ENCODE measurements at places on chromosomes 1 and 21.

GRCh38 chr1:14679027-14679688 lies 80.7 kb downstream of the KAZN start:
- no peak for DNase-seq

DNA sequence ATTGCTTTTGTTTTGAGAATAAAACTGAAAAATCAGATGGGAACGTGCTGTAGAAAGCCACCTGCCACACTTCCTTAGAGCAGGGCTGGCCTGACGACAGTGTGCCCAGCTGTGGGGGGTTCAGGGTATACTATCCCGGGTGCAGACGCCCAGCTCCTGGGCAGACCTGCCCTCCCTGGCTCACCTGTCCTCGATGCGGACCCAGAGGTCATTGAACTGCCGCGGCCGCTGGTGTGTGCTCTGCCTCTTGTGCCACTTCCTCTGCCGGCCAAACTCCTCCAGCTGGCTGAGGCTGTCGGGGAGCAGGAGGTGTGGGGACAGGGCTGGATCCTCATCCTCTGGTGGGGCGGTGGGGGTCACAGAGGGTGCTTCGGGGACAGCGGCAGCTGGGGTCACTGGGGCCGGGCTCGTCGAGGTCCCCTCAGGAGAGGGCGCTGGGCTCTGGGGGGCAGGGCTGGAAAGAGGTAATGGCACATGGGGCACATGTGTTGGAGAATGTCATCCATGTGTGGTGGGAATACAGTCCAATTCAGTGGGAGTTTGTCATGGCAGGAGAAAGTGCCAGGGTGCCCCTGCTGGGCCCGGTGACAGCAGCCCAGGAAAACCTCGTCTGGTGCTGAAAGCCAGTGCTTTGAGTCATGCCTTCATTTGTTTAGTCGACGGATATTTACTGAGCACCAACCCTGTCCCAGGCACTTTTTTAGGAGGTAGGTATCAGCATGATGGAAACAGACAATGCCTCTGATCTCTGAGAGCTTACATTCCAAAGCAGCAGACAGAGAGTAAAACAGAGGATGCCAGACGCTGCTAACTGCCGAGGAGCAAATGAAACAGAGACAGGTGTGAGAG lies 222.0 kb downstream of the TRABD2B start:
- peak; percentile 57 for DNase-seq

DNA sequence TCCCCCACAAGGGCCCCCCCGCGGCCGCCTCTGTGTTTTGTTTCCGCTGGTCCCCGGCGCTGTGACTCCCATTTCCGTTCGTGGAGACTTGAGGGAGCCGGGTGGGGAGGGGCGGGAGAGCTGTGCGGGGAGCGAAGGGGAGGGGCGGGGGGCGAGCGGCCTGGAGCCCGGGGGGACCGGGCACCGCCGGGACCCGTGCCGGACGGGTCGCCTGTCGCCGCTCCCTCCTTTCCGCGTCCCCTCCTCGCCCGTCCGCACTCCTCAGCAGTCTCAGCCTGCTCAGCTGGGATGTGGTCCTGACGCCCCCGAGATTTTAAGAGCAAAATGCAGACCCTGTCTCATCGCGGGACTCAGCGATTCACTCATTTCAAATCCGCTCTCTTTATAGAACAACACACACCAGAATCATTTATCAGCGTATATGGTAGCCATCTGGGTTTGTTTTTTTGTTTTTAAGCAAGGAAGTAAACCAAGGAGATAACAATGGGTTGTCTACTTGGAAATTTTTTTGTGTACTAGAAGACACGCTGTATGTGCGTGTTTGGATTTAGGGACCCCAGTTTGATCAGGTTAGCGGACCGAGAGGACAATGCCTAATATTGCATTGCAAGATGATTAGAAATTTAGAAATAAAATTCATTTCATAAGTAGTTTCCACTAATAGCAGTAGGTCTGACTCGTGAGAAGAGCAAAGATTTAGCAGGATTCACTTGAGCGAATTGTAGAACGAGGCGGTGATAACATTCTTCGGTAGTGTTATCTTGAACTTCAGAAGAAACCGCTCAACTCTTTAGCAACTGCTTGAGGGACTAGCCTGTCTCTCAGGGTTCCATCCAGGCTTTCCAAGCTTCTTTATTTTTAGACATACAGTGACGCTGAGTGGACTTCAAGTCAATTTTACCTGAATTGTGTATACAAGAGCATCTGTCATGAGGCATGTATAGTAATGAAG lies 1.1 kb downstream of the GABPA start:
- DNase-seq: peak; percentile 93

- DNase-seq: no peak
These were observed 51.3 kb downstream of the PCP4 start for GRCh38 chr21:39918558-39918957.

- no peak for DNase-seq
These were observed 28.9 kb downstream of the OLFM3 start for GRCh38 chr1:101967871-101968270.

GRCh38 chr1:65264197-65264929 lies 45.0 kb upstream of the DNAJC6 start:
- peak; percentile 31 for DNase-seq

DNA sequence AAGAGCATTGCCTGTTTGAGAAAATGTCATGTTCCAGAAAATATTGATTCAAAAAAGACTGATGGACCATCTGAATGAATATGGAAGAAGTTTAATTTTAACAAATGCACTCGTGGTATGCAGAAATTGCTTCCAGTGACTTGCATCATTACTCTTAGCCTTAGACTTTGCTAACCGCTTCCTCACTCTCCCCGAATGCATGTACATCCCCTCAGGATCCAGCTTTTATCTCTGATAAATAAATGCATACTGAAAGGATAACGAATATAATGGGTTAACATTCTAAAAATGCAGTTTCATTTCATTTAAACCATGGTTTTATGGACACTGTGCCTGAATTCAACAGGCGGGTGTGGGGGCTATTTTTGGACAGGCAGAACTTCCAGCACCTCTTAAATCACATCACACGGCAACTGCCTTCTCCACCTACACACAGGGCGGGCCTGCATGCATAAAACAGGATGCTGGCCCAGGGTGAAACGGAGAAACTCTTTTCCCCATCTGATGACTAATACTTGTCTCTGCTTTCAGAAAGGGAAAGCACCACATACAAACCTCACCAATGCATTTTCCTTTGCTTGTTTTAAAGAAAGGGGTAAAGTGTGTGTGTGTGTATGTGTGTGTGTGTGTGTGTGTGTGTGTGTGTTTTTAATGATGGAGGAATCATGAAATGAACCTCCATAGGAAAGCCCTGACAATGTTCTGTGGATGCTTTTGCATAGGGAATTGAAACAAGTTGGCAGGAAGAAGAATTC lies 48.7 kb downstream of the SPAG17 start:
- DNase-seq: no peak

DNA sequence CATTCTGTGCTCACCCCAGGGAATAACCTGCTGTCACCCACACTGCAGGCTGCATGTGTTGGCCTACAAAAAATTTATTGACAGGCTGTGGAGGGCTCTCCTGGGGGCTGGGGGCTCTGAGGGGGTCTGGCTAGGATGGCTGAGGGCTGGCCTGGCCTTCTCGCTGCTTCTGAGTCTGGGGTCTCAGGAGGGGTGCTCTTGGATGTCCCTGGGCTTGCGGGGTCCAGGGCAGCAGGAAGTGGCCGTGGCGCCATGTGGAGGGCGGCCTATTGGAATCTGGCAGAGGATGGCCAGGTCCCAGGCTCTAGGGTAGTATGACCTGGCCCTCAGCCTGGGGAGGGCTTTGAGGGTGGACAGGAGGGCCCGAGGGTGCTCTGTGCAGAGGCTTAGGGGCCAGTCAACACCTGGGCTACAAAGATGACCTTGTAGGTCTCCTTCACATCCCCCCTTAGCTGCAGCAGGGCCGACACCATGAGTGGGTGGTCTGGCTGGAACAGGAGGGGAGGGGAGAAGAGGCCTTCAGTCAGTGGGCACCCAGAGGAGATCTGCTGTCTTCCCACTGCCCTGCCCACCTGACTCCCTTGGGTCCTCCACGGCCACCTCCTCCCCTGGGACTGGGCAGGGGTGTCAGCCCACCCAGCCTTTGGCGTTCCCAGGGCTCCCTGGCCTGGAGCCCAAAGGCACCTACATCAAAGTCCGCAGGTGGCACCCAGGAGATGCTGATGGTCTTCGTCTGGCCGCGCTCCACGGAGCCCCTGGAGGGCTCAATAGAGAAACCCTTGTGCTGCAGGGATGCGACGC lies 3.0 kb upstream of the TMEM52 start:
- DNase-seq: peak; percentile 51

GRCh38 chr1:81452693-81453366 lies 347.9 kb upstream of the ADGRL2 start:
- no peak for DNase-seq

DNA sequence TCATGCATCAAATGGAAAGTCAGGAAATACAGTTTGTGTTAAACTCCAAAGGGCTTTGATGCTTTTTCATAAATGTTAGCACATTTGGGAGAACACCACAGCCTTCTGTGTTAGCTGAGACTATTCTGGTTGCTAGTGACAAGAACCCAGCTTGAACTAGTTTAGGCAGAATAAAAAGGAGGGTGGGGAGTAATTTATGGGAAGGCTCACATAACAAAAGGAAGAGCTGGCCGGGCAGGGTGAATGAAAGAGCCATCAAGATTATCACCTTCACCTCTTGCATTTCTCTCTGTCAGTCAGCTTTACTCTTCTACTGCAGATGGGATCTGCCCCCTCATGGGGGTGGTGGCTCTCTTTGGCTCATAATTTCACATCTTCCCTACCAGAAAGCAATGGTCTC lies 75.4 kb upstream of the VTCN1 start:
- DNase-seq: no peak

DNA sequence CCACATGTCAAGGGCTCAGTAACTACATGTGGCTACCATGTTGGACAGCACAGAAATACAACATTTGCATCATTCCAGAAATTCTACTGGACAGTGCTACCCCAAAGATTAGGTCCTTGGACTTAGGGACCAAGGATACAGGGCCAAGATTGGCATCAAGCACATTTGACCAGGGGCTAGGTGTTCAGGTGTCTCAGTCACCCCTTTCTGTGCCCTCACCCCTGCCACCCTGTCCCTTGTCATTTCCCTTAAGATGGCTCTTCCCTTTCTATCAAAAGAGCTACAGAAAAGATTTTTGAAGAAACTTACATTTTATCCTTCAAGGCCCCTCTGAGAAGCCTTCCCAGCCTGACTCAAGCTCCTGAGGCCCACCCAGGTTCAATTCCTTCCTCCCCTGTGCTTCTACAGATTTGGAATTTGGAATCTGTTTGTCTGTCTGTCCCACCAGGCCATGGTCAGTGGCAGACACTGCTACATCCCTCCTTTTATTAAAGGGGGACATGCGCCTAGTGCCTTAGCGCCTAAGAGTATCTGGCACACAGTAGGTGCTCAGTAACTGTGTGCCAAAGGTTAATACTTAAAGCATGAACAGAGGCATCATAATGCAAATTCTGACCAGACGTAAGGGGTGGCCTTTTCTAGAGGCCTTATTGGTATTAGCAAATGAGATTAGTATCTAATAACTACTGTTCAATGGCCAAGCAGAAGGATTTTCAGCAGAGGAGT lies 21.4 kb downstream of the CSF1 start:
- no peak for DNase-seq

- no peak for DNase-seq
These were observed 192.1 kb downstream of the RHOU start for GRCh38 chr1:228927421-228927820.

Data from heart left ventricle (tissue), 16 donors.